ENCODE measurements at places on chromosomes 1 and 21. TPM values are rescaled to one million over a fixed set of nuclear protein-coding genes. Genes with fewer than 3 reads are reported as not detected.

Gene IGSF3
- total RNA-seq = 2.2 TPM

Gene FAM167B
- total RNA-seq = 0.57 TPM

Gene ADORA3
- total RNA-seq = not detected

Gene MLLT11
- total RNA-seq = 2.9 TPM

Gene PRAMEF27
- total RNA-seq = not detected

Gene FCAMR
- total RNA-seq = not detected

Gene HDGF
- total RNA-seq = 360 TPM

Gene SDC3
- 0.33 TPM for total RNA-seq

Gene FABP3
- total RNA-seq = not detected

Gene PSMA5
- 262 TPM for total RNA-seq

Gene CAPN8
- total RNA-seq = not detected

Gene AMPD1
- total RNA-seq = not detected

Gene OR2L3
- not detected for total RNA-seq

All from activated CD4-positive, alpha-beta T cell treated with anti-CD3 and anti-CD28 coated beads, Interleukin-2, amount 10 ng/mL, durations not matched to agents 24 days and 14 days (primary cell).